ENCODE measurements at places on chromosomes 7 and 10. TPM values are rescaled to one million over a fixed set of nuclear protein-coding genes. Genes with fewer than 3 reads are reported as not detected.
A peak's percentile ranks its signal among the peaks of the same experiment; 100 is the strongest.

Gene TMEM225B
- total RNA-seq, result 0.20 TPM

GRCh38 chr7:50068850-50069551 lies 24.0 kb downstream of the ZPBP start:
- H3K27me3 ChIP-seq, result no peaks in the 10 kb centered on the region
- H3K36me3 ChIP-seq, result no peaks in the 10 kb centered on the region
- peak; percentile 15 for DNase-seq
- H3K4me1 ChIP-seq, result peaks cover 16% of the 10 kb centered on the region
- H3K27ac ChIP-seq, result peak overlapping the region; percentile 86

DNA sequence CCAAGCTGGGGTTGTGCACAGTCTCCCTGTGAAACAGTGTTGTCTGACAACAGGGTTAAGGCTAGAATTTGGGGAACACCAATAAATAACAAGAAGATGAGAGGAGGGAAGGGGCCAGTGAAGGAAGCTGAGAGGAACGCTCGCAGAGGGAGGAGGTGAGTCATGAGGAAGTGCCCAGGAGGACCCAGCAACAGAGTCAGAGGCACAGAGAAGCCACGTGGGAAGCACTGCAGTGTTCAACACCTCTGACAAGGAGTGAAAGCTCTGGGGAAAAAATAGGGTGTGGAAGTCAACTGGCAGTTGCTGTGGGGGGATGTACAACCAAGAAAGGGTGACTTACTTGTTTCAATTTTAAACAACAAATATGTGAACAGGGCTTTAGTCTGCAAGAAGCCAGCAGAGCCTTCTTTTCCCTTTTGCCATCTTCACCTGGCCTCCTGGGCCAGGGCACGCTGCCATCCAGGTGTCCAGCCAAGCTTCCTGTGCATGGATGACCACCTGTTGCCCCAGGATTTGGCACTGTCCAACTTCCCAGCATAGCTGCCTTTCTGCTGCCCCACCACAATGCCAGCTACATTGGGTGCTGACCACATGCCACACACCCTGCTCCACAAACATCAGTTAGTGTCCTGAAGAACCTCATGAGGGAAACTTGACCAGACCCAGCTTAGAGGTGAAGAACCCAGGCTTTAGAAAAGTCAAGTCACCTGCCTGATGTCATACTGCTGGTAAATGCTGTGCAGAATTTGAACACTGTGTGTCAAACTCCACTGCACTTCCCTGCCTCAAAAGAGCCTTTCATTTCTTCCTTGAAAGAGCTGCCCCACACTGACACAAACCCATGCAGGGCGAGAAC lies 69.6 kb downstream of the ATXN7L1 start:
- H3K27ac ChIP-seq, result no peak overlapping the region
- peaks cover 17% of the 10 kb centered on the region for H3K4me1 ChIP-seq
- DNase-seq, result no peak
- H3K27me3 ChIP-seq, result no peaks in the 10 kb centered on the region
- H3K4me3 ChIP-seq, result no peak overlapping the region
- no peaks in the 10 kb centered on the region for H3K36me3 ChIP-seq

DNA sequence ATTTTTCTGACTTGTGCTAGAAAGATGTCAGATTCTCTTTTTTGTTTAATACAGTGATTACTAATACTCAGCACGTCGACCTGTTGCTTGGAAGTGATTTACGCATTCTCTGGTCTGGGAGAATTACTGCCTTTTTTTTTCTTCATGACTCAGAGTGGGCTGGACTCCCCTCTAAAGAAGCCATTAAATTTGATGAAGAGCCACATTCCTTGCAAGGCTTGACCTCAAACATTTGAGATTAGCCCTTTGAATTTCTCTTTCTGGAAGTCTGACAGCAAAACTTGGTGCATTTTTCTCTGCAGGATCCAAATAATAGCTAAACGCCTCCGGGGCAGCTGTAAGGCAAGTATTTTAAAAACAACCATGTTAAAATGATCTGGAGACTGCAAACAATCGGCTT lies 171.6 kb downstream of the GALNT17 start:
- H3K4me3 ChIP-seq, result no peak overlapping the region
- H3K27ac ChIP-seq, result no peak overlapping the region
- no peak for DNase-seq
- no peaks in the 10 kb centered on the region for H3K36me3 ChIP-seq

Gene AOAH
- 2.8 TPM for total RNA-seq

DNA sequence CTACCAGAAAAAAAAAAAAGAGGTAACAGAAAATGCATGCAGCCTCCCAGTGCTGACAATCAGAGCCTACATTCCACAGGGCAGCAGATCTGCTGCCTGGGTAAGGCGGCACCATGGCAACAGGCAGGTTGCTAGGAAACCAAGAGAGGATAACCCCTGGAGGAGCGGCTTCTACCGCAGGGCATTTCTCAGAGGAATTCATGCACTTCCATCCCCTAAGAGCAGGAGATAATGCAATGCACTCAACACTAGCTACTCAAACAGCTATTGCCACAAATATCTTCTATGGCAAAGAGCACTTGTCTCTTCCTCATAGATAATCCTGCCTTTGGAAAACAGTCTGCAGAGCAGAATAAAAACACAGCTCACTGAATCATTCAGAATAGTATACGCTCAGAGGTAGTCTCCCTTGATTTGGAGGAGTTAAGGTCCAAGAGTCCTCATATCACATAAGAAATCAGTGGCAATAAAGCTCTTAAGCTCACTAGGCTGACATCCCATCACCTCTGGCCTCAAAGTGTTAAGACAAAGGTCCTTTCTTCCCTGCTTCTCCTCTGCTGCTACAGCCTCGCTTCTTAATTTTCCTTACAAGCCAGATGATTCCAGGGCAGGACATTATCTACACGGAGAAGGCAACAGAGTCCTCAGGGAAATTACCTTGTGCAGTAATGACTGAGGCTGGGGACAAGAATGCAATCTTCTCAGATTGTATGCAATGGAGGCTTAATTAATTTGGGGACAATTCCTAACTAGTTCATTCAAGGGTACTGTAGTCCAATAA lies 10.7 kb downstream of the PSAP start:
- no peaks in the 10 kb centered on the region for H3K27me3 ChIP-seq
- H3K4me3 ChIP-seq, result no peak overlapping the region
- H3K27ac ChIP-seq, result peak overlapping the region; percentile 39
- H3K36me3 ChIP-seq, result no peaks in the 10 kb centered on the region

DNA sequence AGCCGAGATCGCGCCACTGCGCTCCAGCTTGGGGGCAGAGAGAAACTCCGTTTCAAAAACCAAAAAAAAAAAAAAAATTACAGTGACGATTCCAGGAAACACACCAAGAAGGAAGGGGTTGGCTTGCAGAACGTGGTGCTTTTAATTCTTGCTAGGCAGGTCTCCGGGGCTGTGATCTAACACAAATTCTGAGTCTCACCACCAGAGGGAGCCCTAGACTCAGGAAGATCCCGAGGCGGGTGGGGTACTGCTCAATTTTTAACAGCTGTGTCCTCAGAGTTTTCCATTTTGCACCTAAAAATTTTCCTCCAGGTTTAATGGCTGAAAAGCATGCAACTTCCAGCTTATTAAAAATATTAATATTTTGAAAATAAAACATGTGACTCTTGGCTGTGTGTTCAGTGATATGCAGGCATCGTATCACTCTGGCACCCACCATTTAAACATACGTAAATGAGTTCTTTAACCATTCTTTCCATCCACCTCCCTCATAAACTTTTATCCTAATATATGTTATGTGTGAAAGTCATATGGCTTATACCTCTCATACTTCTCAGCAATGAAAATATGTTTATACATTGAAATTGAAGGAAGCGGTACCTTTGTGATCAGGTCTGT lies 26.5 kb upstream of the NUB1 start:
- H3K36me3 ChIP-seq, result no peaks in the 10 kb centered on the region
- H3K27ac ChIP-seq, result no peak overlapping the region
- H3K4me1 ChIP-seq, result peaks cover 11% of the 10 kb centered on the region
- no peak overlapping the region for H3K4me3 ChIP-seq
- H3K27me3 ChIP-seq, result no peaks in the 10 kb centered on the region

Gene TRIM50
- 0.22 TPM for total RNA-seq

Gene MYO1G
- 0.57 TPM for total RNA-seq

Gene MRC1
- 84.0 TPM for total RNA-seq

DNA sequence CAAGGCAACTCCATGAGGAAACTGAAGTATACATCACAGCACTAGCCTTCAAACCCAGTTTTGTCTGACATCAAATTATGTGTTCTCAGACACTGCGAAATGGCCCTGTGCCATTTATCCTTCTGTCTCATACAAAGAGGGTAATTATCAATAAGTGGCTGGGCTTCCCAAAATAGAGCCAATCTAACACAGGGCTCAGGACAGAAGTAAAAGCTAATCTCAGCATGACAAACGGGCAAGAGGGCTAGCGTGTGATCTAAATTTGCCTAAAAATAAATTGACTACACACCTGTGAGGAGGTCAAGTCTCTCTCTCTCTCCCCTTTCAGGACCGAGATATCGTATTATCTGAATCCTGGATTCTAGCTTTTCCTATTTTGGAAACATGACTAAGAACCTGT lies 67.2 kb downstream of the DGKB start:
- H3K36me3 ChIP-seq, result no peaks in the 10 kb centered on the region
- peak overlapping the region; percentile 83 for H3K27ac ChIP-seq
- no peaks in the 10 kb centered on the region for H3K27me3 ChIP-seq
- H3K4me1 ChIP-seq, result peaks cover 20% of the 10 kb centered on the region

DNA sequence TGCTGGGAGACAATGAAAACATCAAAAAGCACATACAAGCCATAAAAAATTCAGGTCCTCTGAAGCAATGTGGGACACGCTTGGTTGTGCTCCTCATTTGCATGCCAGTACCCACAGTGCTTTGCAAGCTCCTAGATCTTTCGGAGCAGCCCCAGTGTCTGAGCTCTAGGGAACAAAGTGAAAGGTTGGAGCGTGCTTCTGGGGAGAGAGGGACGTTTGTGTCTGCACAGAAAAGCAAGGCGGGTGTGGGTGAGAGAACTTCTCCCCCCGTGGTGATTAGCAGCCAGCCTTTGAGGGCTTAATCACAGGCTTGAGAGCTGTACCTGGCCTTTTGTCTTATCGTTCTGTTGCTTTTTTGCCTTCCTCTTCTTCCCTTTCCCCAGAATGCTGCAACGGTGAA lies 76.7 kb upstream of the HABP2 start:
- H3K27ac ChIP-seq, result no peak overlapping the region
- no peak for DNase-seq
- H3K4me3 ChIP-seq, result no peak overlapping the region
- H3K4me1 ChIP-seq, result peaks cover 5% of the 10 kb centered on the region
- H3K36me3 ChIP-seq, result no peaks in the 10 kb centered on the region
- H3K27me3 ChIP-seq, result no peaks in the 10 kb centered on the region

Gene SEMA4G
- 0.87 TPM for total RNA-seq

DNA sequence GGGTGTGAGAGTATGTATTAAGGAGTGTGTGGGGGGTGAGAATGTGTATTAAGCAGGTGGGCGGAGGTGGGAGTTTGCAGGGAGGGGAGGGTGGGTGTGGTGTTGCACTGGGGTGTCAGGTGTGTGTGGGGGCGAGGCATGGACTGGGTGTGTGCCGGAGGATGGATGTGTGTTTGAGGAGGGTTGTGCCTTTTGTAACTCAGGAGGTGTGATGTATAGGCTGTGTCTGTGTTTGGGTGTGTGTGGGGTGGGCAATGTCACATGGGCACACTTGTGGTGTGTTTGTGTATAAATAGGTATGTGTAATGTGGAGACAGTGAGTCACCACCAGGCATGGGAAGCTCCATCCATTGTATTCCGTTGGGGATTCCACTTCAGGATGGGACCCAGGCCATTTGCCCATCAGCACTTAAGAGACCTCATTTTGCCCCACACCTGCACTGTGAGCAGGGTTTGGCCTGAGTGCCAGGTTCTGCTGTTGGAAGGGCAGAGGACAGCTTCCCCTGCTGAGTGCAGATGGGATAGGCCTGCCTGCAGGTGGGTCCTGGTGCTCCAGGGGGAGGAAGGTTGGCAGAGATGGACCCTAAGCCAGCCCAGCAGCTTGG lies 5.8 kb downstream of the UNC5B start:
- peaks cover 48% of the 10 kb centered on the region for H3K4me1 ChIP-seq
- H3K27me3 ChIP-seq, result no peaks in the 10 kb centered on the region
- no peak for DNase-seq
- peak overlapping the region; percentile 76 for H3K27ac ChIP-seq
- H3K36me3 ChIP-seq, result no peaks in the 10 kb centered on the region
- H3K4me3 ChIP-seq, result no peak overlapping the region

- H3K27me3 ChIP-seq, result no peaks in the 10 kb centered on the region
- H3K27ac ChIP-seq, result no peak overlapping the region
- peaks cover 21% of the 10 kb centered on the region for H3K4me1 ChIP-seq
- no peak overlapping the region for H3K4me3 ChIP-seq
- no peak for DNase-seq
These were observed 113.6 kb downstream of the ADCY1 start for GRCh38 chr7:45687721-45688120.

DNA sequence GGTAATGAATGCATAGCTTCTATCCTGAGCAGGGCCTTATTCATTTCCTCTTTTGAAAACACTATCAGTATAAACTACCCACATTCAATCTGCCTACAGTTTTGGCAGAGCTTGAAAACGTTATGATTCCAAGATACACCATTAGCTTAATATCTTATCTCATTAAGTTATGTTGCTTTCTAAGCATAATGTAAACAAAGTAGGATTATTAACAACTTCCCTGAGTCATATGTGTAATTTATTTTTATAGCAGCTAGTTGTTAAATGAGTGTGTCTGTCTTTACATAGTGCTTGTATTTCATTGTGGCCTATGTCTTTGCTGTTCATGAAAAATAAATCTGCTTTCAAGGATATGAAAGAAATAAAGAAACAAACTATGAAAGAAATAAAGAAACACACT lies 106.2 kb upstream of the DLX6 start:
- DNase-seq, result no peak
- H3K27me3 ChIP-seq, result no peaks in the 10 kb centered on the region
- no peaks in the 10 kb centered on the region for H3K4me1 ChIP-seq
- H3K27ac ChIP-seq, result no peak overlapping the region
- H3K4me3 ChIP-seq, result no peak overlapping the region
- no peaks in the 10 kb centered on the region for H3K36me3 ChIP-seq

DNA sequence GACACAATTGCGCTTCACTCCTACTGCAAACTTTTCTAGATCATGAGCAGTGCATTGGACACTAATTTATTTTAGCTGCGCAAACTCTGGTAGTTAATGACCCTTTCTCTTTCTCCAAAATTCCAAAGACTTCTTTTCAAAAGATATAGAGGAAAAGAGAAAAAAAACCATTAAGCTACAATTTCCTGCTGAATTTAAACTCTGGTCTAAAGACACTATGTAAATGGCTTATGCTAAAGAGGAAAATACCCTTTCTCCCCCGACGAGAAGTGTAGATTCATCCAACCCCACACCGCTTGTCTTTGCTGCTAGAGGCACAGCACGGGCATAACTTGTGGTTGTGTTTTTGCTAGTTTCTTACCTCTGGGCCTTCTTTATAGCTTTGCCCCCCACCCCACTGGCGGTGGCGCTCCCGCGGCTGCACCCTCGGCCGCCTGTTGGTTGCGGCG lies 84.1 kb downstream of the SNX10 start:
- peaks cover 6% of the 10 kb centered on the region for H3K4me1 ChIP-seq
- H3K27me3 ChIP-seq, result peaks cover 98% of the 10 kb centered on the region
- no peaks in the 10 kb centered on the region for H3K36me3 ChIP-seq

Gene ABHD11
- total RNA-seq, result 36.8 TPM

DNA sequence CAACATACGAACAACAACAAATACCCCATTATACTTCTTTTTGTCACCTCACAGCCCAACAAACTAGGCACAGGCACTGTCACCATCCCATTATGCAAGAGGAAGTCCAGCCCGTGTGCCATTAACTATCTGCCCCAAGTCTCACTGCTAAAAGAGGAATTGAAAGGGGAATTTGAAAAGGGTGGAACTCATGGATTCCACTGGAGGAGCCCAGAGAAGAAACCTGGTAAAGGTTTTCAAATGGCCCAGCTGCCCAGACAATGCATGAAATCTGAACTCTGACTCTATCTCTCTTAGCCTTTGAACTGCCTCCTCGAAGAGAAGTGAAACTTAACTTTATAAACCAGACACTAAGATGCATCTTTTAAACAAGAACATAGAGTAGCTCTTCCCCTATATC lies 130.0 kb downstream of the PLXNA4 start:
- H3K36me3 ChIP-seq, result no peaks in the 10 kb centered on the region
- peaks cover 8% of the 10 kb centered on the region for H3K4me1 ChIP-seq
- no peak for DNase-seq
- no peaks in the 10 kb centered on the region for H3K27me3 ChIP-seq
- no peak overlapping the region for H3K27ac ChIP-seq

All from heart right ventricle (tissue), 16 donors.